Cortex of kidney (tissue), 1 donor: ENCODE measurements at places on chromosomes 4 and X.

DNA sequence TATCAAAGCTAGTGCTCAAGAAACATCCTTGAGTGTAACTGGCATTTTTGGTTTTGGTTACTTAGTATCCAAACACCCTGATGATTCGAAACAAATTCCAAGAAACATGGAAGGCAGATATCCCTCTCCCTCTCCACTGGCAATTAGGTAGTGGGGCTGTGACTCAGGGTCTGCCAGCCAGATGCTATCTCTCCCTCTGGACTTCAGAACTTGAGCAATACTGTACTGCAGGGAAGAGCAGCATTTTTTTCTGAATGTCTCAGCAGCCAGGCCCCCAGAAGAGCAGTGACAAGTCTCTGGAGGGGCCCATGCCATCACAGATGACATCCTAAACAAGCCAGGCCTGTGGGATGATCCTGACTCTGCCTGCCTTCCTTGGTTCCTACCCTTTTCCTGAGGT is 37.3 kb upstream of the BCORL1 start:
- no peak for DNase-seq

- DNase-seq = no peak
Measured at GRCh38 chrX:13248867-13249486, 70.9 kb downstream of the ATXN3L start.

- DNase-seq = no peak
Measured at GRCh38 chr4:16658183-16658582, 240.3 kb downstream of the LDB2 start.

- no peak for DNase-seq
Measured at GRCh38 chrX:18582910-18583493, 88.9 kb downstream of the RS1 start.

- no peak for DNase-seq
Measured at GRCh38 chrX:108439426-108439942, at the start of gene COL4A5. TSS of gene COL4A5 (plus strand) at chrX:108439838. CDS start at chrX:108440126, 288 bp downstream.
